ENCODE measurements at places on chromosomes 11 and 22.

DNA sequence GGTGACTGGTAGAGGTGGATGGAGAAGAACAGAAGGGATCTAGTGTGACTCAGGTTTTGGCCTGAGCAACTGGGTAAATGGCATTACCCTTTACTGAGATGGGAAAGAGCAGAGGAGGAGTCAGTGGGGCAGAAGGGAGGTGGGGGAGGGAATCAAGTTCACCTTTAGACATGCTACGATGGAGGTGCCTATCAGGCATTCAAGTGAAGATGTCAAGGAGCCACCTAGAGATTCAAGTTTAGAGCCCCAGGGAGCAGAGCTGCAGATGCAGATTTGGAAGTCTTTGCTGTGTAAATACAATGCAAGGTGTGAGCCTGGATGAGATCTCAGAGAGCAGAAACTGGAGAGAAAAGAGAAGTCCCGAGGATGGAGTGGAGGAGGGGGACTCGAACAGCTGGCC is 979 bp upstream of the MOGAT2 start:
- no peak for DNase-seq

DNA sequence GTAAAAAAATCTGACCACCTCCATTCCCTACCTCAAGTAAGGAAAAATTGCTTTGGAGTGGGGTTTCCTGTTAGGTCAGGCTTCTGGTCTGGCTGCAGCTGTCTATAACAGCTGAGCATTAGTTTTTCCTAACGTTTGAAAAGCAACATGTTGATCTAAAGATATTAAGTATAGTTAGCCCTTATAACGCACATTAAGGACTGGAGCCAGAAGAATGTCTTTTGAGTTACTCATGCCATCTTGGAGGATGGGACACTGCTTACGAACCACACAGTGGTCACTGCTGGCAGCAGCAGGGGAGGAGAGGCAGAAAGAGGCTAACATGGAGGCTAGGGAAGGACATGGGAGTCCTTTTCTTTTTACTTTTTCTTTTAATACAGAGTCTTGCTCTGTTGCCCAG is 44.1 kb upstream of the GDPD4 start:
- DNase-seq = no peak

DNA sequence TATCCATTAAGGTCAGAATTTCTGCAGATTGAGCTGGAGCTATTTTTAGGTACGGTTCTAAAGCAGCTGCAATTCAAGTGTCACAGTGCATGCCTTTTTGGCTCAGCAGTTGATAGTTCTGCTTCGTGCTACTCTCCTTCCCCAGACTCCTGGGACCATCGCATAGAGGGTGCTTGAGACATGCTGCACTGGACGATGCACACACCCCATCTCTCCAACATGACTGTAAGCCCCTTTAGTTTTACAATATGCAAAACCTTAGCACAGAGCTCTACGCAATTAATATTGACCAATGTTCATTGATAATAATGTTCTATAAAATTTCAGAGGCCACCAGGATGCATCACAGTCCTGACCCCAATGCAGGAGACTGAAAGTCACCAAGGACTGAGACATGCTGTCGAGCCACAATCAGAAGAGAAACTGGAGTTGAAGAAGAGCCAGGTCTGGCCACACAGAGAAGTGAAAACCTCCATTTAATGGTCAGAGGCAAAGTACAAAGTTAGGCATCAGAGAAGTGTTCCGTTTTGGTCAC is 120.9 kb upstream of the ZC3H12C start:
- DNase-seq = no peak

- DNase-seq = peak; percentile 79
Observed at GRCh38 chr11:66289548-66290329, 796 bp upstream of the YIF1A start.

- no peak for DNase-seq
Observed at GRCh38 chr11:33674035-33674814, 26.4 kb downstream of the C11orf91 start.

DNA sequence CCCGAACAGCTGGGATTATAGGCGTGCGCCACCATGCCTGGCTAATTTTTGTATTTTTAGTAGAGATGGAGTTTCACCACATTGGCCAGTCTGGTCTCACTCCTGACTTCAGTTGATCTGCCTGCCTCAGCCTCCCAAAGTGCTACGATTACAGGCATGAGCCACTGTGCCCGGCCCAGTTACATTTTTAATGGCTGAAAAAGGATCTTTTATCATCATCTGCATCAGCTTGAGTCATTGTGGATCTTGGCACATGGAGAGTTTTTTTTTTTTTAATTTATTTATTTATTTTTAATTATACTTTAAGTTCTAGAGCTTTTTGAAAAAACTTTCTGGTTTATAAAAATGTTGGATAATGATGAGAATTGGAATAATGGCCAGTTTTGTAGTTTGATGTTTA is 8.6 kb downstream of the IGHMBP2 start:
- no peak for DNase-seq

DNA sequence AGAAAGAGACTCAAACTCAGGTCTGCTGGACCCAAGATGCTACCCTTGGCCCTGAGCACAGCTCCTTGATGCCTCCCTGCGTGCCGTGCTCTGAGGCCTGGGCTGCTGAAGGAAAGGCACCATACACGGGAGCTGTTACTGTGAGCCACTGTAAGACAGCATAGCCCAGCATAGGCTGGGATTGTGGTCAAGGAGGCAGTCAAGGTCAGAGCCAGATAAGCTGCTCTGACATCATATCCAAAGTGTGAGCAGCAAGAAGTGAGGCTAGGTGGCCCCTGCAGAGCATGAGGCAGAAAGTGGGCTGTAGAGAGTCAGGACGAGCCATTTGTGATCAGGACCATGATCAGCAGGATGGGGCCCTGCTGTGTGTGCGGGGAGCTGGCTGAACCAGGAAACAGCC is 7.7 kb downstream of the SLC22A8 start:
- no peak for DNase-seq

- DNase-seq = no peak
Observed at GRCh38 chr11:93668171-93668570, 6.7 kb downstream of the CEP295 start.

DNA sequence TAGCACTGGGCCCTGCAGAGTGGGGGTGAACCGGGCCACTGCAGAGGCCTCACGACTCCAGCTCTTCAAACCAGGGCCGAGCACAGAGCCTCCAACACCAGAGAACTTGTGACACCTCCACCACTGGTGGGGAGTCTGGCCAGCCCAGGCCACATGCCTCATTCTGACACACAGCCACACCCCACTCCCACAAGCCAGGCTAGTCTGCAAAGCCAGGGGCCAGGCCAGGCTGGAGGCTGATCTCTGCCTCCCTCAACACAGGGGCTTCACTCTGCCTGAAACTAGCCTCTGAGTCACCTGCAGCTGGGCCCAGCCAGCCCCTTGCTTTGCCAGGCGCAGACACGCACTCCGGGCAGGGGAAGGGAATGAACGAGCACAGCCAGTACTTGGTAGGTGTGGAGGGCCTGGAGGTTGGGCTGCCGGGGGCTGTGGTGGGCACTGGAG is 102.9 kb downstream of the MED15 start:
- DNase-seq = no peak

DNA sequence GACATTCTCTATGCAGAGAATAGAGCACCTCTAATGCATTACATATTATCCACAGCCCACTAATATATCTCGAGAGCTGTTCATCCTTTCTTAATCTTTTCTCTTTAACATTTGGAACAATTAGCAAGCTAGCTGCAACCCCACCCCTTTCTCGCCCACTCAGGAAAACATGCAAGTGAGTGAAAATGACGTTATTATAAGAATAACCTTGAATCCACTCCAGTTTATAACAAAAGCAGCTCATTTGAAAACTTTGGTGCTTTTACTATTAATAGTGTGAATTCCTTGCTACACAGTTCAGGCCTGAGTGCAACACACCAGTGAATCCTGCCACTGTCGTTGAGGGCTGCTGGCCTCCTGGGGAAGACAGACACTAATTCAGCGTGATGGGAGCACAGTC is 63.3 kb upstream of the BMAL1 start:
- DNase-seq = no peak

DNA sequence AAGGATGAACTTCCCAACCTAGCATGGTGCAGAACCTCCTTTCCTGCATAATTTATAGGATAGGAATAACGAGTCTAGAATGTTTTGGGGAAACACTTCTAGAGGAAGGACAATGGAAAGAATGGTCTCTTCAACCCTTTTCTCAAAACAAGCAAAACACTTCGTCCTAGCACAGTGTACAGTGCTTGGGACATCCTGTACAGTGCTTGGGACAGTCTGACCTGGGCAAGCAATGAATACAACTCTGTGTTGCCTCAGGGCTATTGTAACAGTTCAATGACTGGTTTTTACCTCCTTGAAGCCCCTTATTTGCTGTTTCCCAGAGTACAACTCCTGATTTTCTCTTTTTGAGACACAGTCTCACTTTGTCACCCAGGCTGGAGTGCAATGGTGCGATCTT is 1.6 kb upstream of the ADAMTS8 start:
- DNase-seq = no peak

DNA sequence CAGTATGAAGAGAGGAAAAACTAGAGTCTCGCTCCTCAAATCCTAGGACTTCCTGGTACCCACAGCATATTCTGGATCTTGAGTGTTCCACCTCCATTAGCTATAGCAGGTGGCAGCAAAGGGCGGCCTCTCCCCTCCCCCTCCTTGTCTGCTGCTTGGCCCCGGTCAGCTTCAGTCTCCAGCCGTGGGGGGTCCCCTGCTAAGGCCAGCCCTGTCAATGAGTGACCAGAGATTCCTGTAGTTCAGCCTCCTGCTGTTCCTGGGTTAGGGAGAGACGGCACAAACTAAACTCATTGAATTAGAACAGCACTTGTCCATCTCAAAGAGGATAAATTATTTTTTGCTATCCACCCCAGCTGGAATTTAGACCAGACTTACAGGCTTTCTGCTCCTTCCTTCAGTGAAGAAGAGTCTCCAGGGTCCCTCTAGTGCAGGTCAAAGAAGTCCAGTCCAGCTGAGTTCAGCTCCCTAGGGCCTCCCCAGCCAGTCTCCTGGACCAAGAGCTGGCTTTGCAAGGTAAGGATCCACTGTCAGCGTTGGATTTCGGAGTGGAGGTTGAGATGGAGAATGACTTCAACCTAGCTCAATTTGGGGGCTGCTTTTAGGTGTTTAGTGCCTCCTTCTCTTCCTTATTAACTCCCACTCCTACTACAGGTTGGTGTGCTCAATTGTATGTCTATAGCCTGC is 1.1 kb upstream of the PHLDB1 start:
- DNase-seq = no peak

GRCh38 chr11:83007909-83008580 is 63.7 kb downstream of the RAB30 start:
- no peak for DNase-seq

GRCh38 chr11:92627615-92628256 is 341.7 kb upstream of the MTNR1B start:
- no peak for DNase-seq

DNA sequence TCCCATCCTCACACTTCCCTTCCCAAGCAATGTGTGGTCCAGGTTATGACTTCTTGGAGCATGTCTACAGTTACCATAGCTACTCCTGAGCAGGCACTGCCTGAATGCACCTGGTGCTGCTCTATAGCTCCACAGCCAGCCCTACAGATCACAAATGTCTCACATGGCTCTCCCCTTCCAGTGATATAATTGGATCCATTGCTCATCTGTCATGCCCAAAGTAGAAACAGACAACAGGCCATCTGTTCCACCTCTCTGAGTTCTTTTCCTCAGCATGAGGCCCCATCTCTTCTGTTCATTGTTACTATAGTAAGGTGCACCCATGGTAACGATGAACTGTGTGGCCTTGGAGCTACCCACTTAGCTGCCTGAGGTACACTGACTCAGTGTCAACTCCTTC is 320.3 kb upstream of the ZC3H12C start:
- no peak for DNase-seq

DNA sequence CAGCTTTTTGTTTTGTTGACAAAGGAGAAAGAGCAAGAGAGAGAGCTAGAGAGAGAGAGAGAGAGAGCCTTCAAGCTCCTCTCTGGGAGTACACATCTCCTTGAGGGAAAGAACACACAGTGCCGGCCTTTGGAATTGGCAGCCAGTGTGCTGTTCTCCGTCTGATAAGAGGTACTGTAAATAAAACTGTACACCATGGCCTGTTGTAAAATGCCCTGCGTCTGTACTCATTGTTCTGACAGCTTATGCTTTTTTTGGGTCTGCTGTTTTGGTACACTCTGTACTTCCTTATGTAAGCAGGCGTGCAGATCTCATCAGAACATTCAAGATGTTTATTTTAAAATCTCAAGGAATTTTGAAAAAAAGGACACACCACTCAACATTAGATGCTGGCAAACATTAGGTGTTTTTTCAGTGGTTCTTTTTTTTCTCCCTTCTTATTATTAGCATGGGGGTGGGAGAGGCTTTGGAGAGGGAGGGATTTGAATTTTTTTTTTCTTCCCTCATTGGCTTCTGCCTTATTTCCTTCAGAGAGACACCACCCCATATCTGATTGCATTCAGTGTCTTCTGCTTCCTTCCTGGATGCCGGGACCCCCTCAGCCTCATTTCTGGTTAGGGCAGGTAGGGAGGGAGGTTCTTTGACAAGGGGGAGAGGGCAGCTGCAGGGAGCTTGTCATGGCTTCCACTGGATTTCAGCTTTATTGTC is 116.8 kb upstream of the NNMT start:
- no peak for DNase-seq

All from stimulated activated CD8-positive, alpha-beta memory T cell treated with anti-CD3 and anti-CD28 coated beads, Interleukin-7, amount 100 ng/mL, for 48 hours (primary cell).